ENCODE measurements at places on chromosomes 4 and X.
A peak's percentile ranks its signal among the peaks of the same experiment; 100 is the strongest.

DNA sequence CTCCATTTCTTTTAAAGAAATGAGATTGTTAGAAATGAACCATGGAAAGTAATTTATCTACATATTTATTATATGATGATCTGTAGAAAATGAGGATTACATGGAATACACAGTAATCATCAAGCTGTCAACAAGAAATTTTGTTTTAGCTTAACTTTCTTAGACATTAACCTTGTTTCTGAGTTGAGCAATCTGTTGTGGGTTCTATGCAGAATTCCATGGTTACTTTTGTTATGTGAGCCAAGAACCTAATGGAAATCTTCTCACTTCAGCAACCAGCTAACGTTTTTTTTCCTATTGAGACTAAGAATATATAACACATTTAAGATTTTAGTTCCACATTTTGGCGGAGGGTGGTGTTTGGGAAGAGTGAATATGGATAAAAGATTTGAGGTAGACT is 136.1 kb upstream of the SLC4A4 start:
- DNase-seq = no peak

- no peak for DNase-seq
Measured at GRCh38 chr4:8240211-8241041, 29.1 kb upstream of the HTRA3 start.

GRCh38 chr4:165592386-165592785 is 213.6 kb downstream of the CPE start:
- peak; percentile 41 for DNase-seq

DNA sequence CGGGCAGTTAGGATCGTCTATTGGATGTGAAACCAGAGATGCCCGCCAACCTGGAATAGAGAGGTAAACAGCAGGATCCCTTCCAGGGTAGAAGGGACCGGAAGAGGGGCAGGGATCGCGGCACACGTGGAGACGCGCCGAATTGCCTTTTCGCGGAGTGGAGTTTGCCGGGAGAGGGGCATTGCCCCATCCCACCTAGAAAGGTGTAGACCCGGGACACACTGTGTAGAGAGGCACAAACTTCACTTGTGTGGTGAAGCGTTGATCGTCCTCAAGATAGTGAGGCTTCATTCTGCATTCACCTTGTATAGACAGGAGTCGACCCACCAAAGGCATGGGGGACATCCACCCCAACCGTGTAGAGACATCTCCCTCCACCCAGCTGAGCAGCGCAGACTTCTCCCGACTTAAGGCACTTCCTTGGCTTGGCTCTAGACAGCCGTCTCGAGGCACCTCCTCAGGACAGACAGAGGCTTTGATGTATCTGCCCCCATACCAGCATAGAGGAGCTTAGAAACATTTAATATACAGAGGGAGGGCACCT is 410 bp downstream of the GNL3L start:
- DNase-seq = no peak

GRCh38 chr4:170776983-170777382 is 687.2 kb upstream of the AADAT start:
- no peak for DNase-seq

GRCh38 chr4:142416711-142417275 is 429.3 kb downstream of the INPP4B start:
- no peak for DNase-seq

GRCh38 chr4:6811165-6811564 is 28.6 kb downstream of the KIAA0232 start:
- DNase-seq = no peak

DNA sequence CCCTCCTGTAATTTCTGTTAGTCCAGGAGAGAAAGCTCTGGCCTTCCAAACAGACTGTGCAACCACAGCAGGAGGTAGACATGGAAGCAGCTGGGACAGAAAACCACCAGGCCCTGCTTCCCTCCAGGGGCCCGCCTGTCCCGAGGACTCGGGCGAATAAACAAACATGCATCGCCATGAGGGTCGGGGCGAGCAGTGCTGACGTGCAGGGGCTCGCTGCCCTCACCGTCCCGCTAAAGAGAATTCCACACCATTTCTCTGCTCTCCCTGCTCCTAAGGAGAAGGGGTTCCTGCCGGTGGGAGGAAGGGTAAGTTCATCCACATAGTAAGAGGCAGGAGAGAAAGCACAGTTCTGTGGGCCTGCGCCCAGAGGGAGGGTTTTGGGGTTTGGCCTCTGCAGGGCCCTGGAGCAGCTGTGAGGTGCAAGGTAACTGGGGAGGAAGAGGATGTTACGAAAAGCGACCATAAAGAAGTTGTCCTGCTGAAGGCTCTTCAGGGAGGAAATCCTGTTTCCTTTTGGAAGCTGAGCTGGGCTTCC is 54.9 kb downstream of the WFS1 start:
- DNase-seq = no peak

DNA sequence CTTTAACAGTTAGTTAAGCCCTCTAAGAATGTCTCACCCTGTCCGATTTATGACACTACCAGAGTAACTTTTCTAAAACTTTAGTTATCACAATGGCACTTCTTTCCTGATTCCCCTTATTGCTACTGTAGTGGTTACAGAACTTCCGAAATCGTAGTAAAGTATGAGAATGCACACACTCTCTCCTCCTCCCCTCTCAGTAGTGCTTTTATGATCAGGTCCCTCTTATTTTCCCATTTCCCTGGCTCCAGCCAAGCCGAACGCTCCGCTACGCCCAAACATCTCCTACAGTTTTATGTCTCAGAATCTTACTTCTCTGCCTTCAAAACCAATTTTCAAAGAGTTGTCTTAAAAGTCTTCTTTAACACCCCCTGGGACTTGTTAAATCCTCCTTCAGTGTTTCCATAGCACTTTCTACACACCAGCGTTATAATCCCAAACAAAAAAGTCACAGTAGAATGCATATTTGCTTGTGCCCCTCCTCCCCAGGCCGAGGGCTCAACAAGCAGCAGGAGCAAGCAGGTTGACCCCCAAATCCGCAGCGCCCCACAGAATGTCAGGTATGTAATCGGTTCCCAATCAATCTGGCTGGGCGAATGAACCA is 671 bp downstream of the HPF1 start:
- DNase-seq = peak; percentile 19

GRCh38 chrX:48540028-48540375 is 488 bp downstream of the TBC1D25 start:
- DNase-seq = peak; percentile 59

DNA sequence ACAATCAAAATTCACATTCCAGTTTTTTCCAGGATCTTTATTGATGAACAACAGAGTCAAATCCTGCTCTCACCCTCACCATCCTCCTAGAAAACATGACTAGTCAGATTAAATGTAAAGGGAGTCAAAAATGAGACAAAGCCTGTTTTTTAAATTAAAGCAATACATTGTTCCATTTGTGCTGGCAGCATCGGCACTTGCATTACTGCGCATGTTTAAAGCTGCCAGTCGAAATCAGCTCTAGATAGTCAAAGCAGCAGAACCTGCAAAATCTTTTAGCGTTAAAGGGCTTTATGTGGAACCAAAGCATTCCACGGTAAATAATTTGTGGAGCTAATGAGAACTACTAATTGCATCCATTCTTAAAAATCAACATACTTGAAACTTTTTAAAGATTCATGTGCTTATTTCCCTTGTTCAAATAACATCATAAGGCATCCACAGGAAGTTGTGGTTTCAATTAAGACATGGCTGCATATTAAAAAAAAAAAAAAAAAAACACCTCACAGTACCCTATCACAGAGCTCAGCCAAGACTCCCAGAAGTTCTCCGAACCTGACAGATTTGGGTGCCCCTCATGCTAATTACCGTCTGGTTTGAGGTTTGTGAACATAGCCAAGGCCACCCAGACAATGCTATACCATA is 82.2 kb downstream of the SH3KBP1 start:
- DNase-seq = peak; percentile 44

- DNase-seq = no peak
Measured at GRCh38 chr4:78250500-78250899, 193.4 kb downstream of the FRAS1 start.

- DNase-seq = peak; percentile 53
Measured at GRCh38 chr4:103018391-103019307, 856 bp downstream of the SLC9B1 start.

DNA sequence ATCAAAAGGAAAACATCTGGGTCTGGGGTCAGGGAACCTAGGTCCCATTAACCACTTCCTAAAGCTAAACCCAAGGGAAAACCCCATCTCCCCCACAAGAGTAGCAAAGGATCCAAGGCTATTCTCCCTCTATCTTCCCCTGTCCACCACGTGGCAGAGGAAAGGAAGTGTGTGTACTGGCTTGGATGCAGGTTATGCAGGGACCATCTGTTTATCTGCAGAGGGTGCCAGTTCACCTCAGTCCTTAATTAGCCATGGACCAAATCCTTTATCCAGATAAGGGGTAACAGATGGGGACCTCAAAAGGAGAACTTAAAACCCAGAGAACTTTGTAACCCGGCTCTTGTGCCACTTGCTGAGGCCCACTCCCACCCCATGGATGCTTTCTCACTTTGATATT is 135.3 kb downstream of the ZNF518B start:
- DNase-seq = no peak

DNA sequence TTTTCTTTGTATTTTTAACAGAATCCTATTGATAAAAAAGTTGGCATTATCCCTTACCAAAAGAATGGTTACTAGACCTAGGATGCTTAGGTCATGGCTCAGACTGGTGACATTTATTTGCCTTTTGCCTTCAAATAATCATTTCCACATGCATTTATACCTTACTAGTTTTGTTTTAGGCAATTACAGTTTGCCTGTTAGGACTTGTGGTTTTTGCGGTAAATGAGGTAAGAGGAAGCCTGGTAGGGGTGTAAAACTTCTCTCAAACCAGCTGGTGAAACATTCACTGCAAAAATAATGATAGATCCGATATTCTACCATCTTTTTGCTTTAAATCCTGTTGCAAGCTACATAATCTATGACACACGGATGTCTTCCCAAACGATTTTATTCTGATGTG is 12.1 kb downstream of the LAMP2 start:
- no peak for DNase-seq

DNA sequence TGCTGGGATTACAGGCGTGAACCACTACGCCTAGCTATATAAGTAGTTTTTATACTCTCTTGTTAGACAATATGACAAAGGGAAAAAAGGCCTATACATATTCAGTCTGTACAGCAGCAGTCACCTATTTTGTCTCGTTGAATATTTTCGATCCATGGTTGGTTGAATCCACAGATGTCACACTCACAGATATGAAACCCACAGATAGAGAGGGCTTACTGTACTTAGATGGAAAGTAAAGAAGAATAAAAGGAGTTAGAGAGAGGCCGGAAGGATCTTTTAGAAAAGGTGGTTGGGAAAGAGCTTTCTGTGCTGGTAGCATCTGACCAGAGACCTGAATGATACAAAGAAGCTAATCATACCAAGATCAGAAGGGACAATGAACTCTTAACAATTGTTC is 38.3 kb upstream of the SPINK2 start:
- DNase-seq = no peak

GRCh38 chrX:84363051-84363450 is 139.2 kb downstream of the HDX start:
- no peak for DNase-seq

- DNase-seq = no peak
Measured at GRCh38 chrX:148459343-148459742, 41.1 kb upstream of the AFF2 start.

DNA sequence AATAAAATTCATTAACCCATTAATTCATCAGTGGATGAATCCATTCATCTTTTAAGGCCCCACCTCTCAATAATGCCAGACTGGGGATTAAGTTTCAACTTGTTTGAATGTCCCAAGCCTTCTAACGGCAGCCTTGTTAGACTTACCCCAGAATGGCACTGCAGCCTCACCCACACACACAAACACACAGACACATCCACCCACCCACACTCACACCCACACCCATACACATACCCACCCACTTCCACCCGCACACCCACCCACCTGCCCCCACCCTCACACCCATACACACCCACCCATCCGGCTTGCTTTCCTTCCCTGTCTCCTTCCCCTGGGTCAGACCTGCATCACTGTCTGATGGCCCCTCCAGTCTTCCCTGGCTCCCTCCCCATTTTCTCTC is 102.6 kb downstream of the ARHGAP10 start:
- DNase-seq = no peak

DNA sequence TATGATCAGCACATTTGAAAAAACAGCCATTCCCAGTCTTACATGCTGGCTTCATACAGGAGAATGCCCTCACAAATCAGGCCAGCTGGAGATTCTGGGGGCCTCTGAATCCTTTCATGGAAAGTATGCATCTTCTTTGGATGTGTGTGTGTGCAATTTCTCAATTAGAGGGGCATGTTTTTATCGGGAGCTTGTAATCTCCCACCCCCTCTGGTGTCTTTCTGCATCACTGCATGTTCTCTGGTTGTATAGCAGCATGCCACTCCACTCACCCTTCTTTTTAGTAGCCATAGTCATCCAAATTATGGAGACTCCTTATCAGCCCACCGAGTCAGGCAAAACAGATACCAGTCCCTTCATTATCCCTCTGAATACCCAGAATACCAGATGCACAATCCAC is 282.2 kb upstream of the SLIT2 start:
- no peak for DNase-seq

- no peak for DNase-seq
Measured at GRCh38 chr4:149801416-149801815, 14.2 kb downstream of the IQCM start.

DNA sequence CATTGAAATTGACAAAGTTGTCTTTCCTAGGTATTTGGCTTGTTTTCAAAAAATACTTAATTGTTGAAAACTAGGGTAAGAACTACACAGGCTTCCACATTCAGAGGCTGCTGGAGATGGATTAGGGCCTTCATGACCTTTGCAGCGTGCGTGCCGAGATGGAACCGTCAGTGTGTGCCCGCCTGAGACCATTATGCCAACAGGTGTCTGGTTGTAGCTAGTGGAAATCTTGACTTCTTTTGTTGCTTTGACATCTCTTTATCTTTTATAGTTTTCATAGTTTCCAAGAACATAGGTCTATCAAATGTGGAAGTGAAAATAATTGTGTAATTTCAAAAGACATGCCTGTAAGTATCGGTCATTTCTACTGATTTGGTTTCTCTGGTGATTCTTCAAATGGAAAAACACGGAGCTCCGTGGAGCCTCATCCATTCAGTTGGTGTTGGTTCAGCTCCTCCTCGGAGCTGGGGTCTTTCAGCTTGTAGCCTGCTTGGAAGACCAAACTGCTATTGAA is 38.9 kb upstream of the CLCN4 start:
- DNase-seq = no peak

GRCh38 chrX:68723491-68724155 is 76.2 kb downstream of the STARD8 start:
- DNase-seq = no peak

DNA sequence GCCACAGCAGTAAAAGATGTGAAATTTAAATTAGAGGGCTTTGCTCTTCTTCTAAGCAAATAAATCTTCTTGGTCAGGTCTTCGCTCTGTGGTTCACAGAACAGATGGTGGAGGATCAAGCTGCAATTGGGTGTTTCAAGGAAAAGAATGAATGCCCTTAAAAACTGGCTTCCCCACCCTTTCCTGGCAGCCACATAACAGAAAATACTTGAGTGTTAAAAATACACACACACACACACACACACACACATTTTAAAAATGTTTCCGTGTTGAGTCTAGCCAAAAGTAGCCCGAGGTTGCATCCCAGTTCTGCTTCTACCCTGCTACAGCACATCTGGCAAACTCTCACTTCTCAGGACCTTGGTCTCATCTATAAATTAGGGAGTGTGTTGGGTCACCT is 56.7 kb upstream of the FGFBP2 start:
- DNase-seq = peak; percentile 40

All from femur (tissue), 1 donor.